Transverse colon (tissue), 4 donors: ENCODE measurements at places on chromosomes 6 and 20. TPM values are rescaled to one million over a fixed set of nuclear protein-coding genes. Genes with fewer than 3 reads are reported as not detected.

Gene TRAPPC3L
- not detected for total RNA-seq

Gene HLA-DRB1
- total RNA-seq: 14.3 TPM

Gene C20orf141
- not detected for total RNA-seq

Gene ARFGAP1
- total RNA-seq: 200 TPM

Gene ROS1
- total RNA-seq: 0.80 TPM

Gene RAB44
- total RNA-seq: 1.1 TPM

Gene CST4
- not detected for total RNA-seq

Gene ELOVL4
- not detected for total RNA-seq

Gene MAPK14
- total RNA-seq: 132 TPM

Gene RNF217
- total RNA-seq: 13.4 TPM

Gene HSPA1A
- total RNA-seq: 199 TPM

Gene LGSN
- total RNA-seq: 2.4 TPM

Gene ARMC12
- total RNA-seq: 1.5 TPM

Gene PRR18
- total RNA-seq: not detected

Gene C6orf132
- total RNA-seq: 96.9 TPM
